Inflammatory macrophage (primary cell): ENCODE measurements at places on chromosomes 11 and 22.

- no peak for DNase-seq
Observed at GRCh38 chr11:16825968-16826367, 87.5 kb downstream of the C11orf58 start.

DNA sequence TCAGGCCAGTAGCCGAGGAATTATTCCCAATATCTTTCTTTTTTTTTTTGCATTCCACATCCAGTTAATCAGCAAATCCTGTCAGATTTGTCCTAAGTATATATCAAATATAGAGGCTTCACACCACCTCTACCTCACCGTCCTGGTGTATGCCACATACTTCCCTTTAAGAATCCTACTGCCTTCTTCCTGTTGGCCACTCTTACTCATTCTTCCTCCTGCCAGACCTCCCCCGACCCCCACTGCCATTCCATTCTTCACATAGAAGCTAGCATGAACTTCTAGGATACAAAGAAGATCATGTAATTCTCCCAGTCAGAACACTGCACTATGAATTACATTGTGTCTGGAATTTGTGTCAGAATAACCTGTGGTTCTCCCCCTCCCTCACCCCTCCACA, 89.5 kb downstream of the TRIM44 start:
- no peak for DNase-seq

- DNase-seq: no peak
Observed at GRCh38 chr11:1838077-1838425, 730 bp upstream of the TNNI2 start.

DNA sequence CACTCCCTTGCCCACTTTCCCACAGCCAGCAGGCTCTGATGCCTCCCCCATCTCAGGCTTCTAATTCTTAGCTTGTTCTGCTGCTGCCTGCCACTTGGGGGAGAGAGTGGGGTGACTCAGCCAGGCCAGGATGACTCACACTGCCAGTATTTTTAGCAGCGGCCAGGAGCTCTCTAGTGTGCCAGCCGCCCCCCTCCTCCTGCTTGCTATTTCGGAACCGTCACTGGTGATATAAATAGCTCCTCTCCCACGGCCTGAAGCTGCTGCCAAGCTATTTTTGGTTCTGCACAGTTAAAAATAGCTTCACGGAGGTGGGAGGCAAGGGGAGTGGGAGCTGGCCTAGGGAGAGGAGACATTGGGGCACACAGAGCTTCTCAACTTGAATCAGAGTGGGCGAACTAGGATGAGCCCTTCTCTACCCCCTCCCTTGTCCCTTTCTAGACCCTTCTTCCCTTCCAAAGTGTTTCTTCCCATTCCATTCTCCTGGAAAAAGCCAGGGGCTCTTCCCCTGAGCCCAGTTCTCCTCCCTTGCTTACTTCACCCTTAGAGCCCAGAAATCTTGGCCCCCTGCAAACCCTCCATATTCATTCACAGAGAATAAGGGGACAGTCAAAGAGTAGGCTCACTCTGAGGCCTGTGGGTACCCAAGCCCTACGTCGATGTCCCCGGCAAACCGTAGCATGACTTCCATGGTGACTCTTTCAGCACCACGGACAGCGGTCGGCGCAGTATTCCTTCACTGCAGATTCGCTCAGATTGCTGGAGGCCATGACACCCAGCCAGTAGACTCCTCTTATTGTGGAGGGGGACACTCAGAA, 2.5 kb upstream of the NPAS4 start:
- DNase-seq: peak; percentile 80

DNA sequence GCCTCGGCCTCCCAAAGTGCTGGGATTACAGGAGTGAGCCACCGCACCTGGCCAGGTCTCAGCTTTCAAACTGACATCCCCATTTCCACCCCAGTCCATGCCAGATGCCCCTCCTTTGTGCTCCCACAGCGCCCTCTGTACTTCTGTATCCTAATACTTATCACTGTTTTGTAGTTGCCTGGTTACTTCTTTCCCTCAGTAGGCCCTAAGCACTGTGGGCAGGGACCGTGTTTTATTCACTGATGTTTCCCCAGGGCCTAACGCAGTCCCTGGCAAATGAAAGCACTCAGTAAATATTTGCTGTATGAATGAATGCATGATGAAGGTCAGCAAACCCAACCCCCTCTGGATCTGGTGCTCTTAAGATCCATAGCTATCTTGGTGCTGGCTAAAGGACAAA, 2.2 kb upstream of the TRIM3 start:
- no peak for DNase-seq

DNA sequence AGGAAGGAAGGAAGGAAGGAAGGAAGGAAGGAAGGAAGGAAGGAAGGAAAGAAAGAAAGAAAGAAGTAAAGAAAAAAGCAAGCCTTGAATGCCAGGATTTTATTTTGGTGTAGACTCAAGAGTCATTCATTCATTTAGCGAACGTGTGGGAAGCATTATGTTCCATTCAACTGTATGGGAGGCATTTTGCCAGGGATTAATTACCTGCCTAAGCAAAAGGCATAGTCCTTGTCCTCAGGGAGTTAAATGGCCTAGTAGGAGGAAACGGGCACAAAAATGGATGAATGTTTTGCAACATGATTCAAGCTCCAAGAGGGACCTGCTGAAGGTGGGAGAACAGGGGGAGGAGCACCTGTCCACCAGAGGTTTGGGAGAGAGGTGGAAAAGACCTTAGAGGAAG, 16.2 kb upstream of the ZNRF3 start:
- DNase-seq: no peak

DNA sequence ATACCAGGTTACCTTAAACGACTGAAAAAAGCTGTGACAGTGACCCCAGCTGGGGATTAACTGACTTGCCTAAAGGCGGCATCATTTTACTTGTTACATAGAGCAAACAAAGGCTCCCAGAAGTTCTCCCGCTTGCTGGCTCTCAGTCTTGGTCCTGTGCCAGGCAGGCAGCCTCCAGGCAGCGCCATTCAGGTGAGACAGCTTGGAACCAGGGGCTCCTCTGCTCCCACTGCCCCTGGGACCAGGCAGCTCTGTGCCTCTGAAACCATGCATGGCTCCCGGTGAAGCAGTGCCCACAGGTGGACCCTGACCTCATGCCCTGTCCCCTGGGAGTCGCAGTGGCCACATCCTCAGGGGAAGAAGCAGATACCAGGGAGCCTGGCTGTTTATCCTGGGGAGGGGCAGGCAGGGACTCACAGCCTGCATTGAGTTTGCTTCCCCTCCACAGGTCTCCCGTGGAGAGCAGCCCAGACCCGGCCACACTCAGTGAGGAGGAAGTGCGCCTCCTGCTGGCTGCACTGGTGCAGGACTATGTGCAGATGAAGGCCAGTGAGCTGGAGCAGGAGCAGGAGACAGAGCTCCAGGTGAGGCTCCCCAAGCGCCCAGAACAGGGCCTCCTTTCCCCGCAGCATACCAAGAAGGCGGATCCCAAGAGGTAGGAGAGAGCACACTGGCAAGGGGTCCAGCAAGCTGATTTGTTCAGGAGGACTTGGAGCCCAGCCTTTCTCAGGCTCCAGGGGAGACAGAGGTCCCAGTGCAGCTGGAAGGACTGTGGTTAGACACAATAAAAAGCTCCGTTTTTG, 15.6 kb upstream of the CYP2R1 start:
- DNase-seq: peak; percentile 76

GRCh38 chr22:41561335-41561734, 525 bp downstream of the CSDC2 start:
- no peak for DNase-seq

DNA sequence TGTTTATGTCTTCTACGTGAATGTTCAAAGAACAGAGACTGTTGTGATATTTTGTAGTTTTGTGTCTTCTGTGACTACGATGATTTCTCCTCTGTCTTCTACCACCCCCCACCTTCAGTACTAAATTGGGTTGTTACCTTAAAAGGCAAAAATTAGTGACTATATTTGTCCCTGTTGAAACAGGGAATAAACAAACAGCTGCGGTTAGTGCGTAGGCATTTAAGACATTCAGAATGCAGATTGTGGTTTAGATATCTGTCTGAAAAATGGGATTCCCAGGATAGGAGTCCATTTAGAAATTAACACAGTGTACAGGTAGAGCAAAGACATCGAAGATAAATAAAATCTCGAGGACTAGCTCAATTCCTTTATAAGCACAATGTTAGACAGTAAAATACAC, 15.6 kb upstream of the ARHGAP42 start:
- DNase-seq: no peak

- DNase-seq: no peak
Observed at GRCh38 chr11:116148056-116148455, 624.7 kb downstream of the BUD13 start.

GRCh38 chr11:123546515-123546914, 107.9 kb downstream of the SCN3B start:
- DNase-seq: no peak

DNA sequence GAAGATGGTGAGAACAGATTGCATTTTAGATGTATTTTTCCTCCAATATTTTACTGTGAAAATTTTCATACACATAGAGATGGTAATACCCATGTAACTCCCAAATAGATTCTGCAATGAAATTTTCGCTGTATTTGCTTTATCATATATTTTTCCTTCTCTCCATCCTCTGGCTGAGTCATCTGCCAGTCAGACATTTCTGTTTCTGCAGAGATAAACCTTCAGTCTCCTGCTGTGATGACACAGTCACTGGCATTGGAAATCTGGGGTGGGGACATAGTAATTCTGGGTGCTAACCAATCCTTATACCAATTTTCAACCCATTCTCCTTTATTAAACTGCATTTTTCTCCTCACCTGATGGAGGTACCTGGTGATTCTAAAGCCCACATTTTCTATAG, 33.7 kb downstream of the SVIP start:
- DNase-seq: no peak

- no peak for DNase-seq
Observed at GRCh38 chr22:44566911-44567310, 68.9 kb upstream of the RTL6 start.
